SW 1271 (cell line): ENCODE measurements at places on chromosomes 6 and 20.

- no peak for DNase-seq
Observed at GRCh38 chr6:85186546-85187175, 263.2 kb upstream of the NT5E start.

GRCh38 chr6:32223258-32224235 is at the start of gene NOTCH4:
NOTCH4 (minus strand) TSS chr6:32224067; CDS start chr6:32223928, 139 bp downstream.
- DNase-seq, result no peak

DNA sequence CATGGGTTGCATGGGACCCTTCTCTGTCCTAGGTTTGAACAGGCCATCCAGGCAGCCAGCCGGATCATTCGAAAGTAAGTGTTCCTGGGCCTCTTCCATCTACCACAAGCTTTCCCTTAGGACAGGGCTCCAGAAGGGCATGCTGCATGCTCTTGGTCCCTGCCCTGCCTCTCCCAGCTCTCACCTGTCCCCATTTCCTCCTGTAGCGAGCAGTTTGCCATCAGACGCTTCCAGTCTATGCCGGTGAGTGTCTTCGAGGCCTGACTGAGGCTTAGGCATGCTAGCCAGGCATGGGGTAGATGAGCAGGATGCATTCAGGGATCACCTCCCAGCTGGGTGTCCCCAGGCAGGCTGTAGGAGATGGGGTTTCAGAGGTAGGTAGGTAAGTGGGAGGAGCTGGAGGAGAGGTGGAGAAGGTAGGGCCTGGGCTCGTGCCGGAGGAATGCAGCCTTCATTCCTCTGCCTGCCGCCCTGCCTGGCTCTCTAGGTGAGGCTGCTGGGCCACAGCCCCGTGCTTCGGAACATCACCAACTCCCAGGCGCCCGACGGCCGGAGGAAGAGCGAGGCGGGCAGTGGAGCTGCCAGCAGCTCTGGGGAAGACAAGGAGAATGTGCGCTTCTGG is 4.3 kb downstream of the CDC25B start:
- DNase-seq, result no peak

- DNase-seq, result no peak
Observed at GRCh38 chr20:58583586-58583985, 67.5 kb upstream of the STX16 start.

- no peak for DNase-seq
Observed at GRCh38 chr20:9147547-9148024, 78.7 kb downstream of the PLCB4 start.

GRCh38 chr6:121592261-121592935 is 157.0 kb downstream of the GJA1 start:
- no peak for DNase-seq

DNA sequence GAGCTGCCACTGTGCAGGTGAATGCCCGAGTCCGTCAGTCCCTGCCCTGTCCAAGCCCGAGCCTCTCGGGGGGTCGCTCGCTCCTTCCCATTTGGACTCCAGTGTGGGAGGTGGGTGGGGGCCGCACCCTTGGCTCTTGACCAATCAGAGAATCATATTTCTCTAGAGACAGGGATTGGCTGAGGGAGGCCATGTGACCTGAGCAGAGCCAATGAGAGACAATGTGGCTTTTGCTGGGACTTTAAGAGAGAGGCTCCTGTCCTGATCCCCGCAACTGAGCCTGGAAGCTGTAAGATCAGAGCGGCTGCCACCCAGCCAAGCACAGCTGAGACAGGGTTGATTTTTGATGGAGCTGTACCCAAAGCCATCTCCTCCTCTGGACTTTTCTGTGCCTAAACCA is 199.3 kb downstream of the TFAP2C start:
- no peak for DNase-seq

DNA sequence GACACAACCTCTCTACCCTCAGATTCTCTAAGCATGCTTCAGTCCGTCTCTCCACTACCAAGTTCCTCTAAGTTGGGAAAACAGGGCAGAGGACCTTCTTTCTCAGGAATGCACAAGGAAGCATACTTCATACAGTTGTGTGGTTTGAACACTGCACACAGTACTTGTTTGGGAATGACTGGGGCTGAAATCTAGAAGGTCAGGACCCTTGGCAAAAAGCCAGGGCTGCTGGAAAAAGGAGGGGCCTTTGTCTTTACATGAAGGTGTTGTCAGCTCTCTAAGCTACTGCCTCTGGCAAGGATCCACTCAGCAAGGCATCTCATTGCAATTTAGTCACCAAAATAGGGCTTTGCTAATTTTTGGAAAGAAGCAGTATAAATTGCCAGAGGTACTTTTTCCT is 20.7 kb upstream of the HEY2 start:
- no peak for DNase-seq

- DNase-seq, result no peak
Observed at GRCh38 chr6:150906641-150907326, 41.3 kb downstream of the MTHFD1L start.

- no peak for DNase-seq
Observed at GRCh38 chr6:49001856-49002541, 461.1 kb downstream of the MMUT start.

- no peak for DNase-seq
Observed at GRCh38 chr20:3560578-3560977, 89.8 kb downstream of the ATRN start.

DNA sequence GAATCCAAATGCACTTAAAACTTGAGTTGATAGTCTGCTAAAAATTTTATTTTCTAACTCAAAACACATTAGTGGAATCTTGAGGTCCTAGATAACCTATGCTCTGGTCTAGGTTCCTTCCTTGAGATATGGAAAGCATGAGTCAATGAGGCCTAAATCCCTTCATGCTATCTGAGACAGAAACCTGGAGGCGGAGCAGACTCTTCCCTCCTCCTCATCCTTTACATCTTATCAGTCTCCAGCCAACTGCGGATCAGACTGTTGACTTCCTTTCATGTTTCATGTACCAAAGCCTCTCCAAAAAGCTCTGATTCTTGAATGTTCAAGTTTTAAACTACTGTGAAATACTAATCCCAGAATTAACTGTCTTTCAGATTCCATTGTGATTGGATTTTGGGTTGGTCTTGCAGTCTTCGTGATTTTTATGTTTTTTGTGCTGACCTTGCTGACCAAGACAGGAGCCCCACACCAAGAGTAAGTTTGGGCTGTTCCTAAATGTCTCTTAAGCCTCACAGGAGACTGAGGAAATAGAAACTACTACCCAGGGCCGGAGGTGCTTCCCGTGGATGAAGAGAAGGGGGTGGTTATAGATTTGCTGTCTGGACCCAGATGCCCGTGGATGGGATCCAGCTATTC is 29.1 kb downstream of the MRAP2 start:
- no peak for DNase-seq

DNA sequence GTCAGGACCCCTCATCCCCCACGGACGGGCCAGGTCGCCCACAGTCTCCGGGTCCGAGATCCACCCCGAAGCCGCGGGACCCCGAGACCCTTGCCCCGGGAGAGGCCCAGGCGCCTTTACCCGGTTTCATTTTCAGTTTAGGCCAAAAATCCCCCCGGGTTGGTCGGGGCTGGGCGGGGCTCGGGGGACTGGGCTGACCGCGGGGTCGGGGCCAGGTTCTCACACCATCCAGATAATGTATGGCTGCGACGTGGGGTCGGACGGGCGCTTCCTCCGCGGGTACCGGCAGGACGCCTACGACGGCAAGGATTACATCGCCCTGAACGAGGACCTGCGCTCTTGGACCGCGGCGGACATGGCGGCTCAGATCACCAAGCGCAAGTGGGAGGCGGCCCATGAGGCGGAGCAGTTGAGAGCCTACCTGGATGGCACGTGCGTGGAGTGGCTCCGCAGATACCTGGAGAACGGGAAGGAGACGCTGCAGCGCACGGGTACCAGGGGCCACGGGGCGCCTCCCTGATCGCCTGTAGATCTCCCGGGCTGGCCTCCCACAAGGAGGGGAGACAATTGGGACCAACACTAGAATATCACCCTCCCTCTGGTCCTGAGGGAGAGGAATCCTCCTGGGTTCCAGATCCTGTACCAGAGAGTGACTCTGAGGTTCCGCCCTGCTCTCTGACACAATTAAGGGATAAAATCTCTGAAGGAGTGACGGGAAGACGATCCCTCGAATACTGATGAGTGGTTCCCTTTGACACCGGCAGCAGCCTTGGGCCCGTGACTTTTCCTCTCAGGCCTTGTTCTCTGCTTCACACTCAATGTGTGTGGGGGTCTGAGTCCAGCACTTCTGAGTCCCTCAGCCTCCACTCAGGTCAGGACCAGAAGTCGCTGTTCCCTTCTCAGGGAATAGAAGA is 978 bp downstream of the HLA-A start:
- DNase-seq, result no peak

- DNase-seq, result no peak
Observed at GRCh38 chr6:105319331-105319730, 83.6 kb downstream of the PREP start.

- no peak for DNase-seq
Observed at GRCh38 chr20:26276554-26277210, 580.0 kb upstream of the ZNF337 start.

DNA sequence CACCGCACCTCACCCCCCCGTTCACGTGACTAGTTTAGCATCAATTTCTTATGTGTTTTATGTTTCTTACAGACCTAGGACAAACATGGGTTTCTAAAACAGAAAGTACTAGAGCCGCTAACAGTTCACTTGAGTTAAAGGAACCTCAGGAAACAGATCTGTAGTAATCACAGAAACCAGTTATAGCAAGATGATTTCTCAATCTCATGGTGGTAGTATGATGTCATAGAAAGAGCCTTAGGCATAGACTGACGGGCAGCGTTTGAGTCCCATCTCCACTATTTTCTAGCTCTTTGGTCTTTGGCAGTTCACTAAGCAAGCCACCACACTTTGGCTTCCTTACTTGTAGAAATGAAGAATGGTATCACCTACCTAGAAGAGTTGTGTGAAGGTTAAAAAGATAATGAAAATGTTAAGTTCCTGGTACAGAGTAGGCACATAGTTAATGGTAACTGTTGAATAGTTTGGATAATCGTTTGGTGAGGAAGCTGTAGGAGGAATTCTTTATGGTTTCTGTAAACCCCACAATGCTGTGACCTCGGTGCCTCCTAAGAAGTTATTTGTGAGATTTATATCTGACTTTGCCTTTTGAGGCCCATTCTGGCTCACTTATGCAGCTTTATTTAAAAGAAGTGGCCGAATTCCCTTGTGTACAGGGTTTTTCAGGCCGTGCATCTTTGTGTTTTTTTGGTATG is 21.3 kb downstream of the CTNNBL1 start:
- no peak for DNase-seq

DNA sequence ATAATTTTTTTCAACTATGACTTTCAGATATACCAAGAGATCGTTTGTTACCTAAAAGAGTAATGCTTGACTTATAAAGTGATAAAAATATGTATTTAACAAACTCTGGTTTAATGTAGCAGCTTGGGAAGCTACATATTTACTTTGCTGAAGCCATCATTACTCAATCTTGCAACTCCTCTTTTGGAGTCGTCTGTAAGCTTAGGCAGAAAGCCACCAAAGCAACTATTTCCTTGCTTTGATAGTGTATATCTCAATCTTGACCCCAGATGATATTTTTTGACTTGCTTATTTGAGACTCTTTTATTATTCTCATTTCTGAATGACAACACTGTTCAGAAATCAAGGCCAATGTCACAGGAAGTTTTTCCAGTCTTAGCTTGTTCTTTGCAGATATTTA is 183.0 kb downstream of the SAMD5 start:
- no peak for DNase-seq

DNA sequence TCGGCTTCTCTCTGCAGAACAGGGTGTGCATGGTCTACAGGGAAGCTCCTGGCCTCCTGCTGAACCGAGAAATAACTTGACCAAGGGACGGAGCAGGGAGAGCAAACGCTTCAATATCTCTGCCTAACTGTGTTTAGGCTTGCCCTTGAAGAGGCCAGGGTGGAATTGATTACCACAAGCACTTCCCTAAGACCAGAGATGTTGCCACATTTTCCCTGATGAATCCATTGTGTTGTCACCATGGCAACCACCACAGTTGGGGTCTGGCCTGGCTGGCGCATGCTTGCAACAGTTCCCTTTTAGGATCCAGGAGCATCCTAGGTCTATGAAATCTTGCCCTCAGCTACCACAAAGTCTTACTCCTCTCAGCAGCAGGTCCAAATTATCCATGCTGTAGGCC is 213.5 kb upstream of the SULF2 start:
- DNase-seq, result no peak

DNA sequence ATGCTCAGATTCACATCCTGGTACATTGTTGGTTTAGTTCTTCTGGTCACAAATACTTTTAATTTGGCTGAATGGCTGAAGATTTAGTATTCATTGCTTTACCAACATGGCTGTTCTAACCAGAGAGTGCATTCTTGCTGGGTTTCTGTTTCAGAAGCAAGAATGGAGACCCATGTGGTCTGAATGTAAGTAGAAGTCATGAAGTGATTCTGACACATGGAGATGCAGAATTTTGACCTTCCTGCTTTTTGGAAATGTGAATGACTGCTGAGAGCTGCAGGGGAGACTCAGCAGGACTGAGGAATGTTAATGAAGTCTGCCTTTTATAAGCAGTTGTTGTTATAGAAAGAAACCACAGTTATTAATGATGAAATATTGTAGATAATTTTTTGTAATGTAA is 576.1 kb upstream of the MARCKS start:
- peak; percentile 24 for DNase-seq

DNA sequence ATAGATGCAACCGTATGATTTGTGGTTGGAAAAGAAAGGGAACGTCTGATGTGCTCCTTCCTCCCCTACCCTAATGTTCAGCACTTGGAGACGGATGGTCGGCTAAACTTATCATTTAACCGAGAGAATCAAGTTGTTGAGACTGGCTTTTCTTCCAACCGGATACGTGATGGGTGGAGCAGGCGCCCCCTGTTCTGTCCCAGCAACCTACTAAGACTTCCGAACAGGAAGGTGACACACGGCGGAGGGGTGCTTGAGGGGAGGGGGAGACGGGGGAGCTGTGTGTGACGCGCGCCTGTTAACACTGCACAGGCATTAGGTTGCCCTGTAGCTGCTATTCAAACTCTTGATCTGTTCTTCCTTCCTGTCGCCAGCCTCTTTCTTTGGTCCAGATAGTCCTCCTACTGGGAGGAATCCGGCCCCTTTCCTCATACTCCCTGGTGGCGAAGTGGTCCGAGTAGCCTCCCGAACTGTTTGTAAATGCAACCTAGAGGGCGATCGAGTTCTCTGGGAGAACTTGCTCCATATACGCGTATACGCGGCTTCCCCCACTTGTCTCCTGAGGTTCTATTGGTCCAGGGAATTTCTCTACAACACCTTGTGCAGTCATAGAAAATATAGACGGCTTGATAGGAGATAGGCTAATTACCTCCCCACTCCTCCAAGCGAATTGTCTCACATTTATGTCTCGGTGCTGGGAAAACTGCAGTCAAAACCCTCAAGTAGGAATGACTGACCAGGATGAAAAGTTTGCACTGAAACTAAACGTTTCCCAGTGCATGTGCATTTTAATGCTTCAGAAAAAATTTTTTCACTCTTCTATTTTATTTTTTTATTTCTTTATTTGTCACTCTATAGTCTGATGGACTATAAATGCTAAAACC is 126.0 kb upstream of the SLC2A12 start:
- peak; percentile 92 for DNase-seq
